Heart right ventricle (tissue), 16 donors: ENCODE measurements at places on chromosomes 7 and 10. TPM values are rescaled to one million over a fixed set of nuclear protein-coding genes. Genes with fewer than 3 reads are reported as not detected.

The ZNF789 gene
- total RNA-seq, result 3.0 TPM

The SLC16A9 gene
- 0.20 TPM for total RNA-seq

The LRRC17 gene
- 0.12 TPM for total RNA-seq

The AKR1E2 gene
- total RNA-seq, result 5.5 TPM

The HABP2 gene
- total RNA-seq, result not detected

- H3K36me3 ChIP-seq, result no peaks in the 10 kb centered on the region
- no peak overlapping the region for H3K4me3 ChIP-seq
- H3K27ac ChIP-seq, result no peak overlapping the region
- H3K4me1 ChIP-seq, result no peaks in the 10 kb centered on the region
These were observed 23.9 kb upstream of the PPP1R17 start for GRCh38 chr7:31663072-31663471.

- no peaks in the 10 kb centered on the region for H3K4me1 ChIP-seq
- no peak overlapping the region for H3K27ac ChIP-seq
- no peak for DNase-seq
These were observed 144.5 kb downstream of the FRMD4A start for GRCh38 chr10:14186245-14186644.

DNA sequence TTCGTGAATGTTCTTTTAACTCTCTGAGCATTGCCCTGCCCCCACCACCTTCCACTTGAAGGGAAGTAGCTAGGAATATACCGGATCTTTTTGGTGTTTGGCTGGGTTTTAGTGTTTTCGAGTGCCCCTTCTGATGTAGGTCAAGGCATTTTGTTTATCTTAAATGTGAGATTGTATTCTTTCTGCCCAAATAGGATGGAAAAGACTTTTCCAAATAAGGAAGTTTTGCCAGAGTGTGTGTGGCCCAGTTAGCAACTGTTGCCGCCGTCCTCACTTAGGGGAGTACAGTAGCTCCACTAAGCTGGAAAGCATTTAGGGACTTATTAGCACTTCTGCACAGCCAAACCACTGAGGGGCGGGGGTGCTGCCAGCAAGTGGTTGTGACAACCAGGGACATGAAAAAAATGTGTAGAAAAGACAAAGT, 29.8 kb upstream of the VCL start:
- H3K27ac ChIP-seq, result no peak overlapping the region
- H3K27me3 ChIP-seq, result no peaks in the 10 kb centered on the region
- H3K36me3 ChIP-seq, result no peaks in the 10 kb centered on the region
- peaks cover 36% of the 10 kb centered on the region for H3K4me1 ChIP-seq
- DNase-seq, result no peak

DNA sequence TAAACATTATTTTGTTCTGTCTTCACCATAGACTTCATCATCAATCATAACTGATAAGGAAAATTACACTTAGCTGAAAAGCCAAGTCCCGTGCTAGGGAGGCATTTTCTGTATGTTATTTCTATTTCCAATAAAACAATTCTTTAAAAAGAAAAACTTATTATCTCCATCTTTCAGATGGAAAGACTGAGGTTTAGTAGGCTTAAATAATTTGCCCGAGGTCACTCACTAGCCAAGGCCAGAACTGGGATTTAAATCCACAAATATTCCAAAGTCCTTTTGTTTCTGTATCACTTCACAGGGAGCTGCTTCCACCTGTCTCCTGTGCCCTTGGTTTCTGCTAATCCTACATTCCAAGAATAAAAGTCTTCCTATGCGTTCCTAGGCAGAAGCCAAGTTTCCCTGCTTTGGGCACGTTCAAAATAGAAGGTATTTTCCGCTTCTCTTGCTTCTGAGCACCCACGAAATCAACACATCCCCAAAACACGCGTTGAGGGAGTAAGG, 732 bp downstream of the CPVL start:
- no peaks in the 10 kb centered on the region for H3K36me3 ChIP-seq
- H3K4me1 ChIP-seq, result peaks cover 23% of the 10 kb centered on the region
- H3K27ac ChIP-seq, result peak overlapping the region; percentile 37
- no peak for DNase-seq
- H3K27me3 ChIP-seq, result peaks cover 28% of the 10 kb centered on the region

DNA sequence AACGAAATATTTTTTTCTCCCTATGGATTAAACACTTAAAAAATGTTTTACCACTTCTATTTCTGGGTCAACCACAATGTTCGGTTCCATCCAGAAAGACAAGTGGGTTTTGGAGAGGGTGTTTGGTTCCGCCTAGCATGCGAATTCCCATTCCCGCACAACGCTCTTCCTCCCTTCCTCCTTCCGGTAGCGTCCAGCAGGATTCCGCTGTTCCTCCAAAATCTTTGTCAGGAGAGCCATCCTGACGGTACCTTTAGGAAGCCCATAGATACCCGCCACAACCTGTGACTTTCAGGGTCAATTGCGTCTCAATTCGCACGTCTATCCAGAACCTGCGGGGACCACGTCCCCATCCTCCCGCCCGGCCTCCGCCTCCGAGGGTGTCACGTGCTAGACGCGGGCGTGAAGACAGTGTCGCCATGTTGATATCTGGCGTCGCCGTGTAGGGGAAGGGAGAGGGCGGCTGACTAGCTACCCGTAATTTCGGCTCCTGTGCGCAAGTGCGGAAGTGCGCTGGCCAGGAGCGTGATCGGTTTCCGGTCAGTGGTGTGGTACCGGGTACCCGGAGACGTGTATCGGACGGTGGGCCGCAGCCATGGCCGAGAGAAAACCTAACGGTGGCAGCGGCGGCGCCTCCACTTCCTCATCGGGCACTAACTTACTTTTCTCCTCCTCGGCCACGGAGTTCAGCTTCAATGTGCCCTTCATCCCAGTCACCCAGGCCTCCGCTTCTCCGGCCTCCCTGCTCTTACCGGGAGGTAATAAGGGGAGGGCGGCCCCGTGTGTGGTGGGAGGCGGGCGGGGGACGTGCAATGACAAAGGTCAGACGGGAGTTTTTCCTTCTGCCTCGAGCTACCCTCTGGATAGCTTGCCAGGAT, at the start of gene SEC23IP:
Gene SEC23IP, plus strand, starts transcription at position 543 of the 878 bp plus-strand sequence. Its CDS starts 53 bp downstream, at position 596.
- H3K4me3 ChIP-seq, result peak within 1 kb of the TSS; percentile 84
- peak within 1 kb of the TSS; percentile 91 for H3K27ac ChIP-seq
- no peaks in the 10 kb centered on the region for H3K36me3 ChIP-seq
- DNase-seq, result peak; percentile 97

GRCh38 chr10:14751014-14751896, 23.4 kb downstream of the FAM107B start:
- no peaks in the 10 kb centered on the region for H3K27me3 ChIP-seq
- DNase-seq, result peak; percentile 60
- H3K4me3 ChIP-seq, result no peak overlapping the region
- no peaks in the 10 kb centered on the region for H3K36me3 ChIP-seq
- H3K27ac ChIP-seq, result peak overlapping the region; percentile 68
- peaks cover 9% of the 10 kb centered on the region for H3K4me1 ChIP-seq

GRCh38 chr10:14648005-14648765, 126.5 kb downstream of the FAM107B start:
- no peaks in the 10 kb centered on the region for H3K27me3 ChIP-seq
- no peak overlapping the region for H3K4me3 ChIP-seq
- DNase-seq, result peak; percentile 89
- no peaks in the 10 kb centered on the region for H3K36me3 ChIP-seq
- peak overlapping the region; percentile 57 for H3K27ac ChIP-seq

- DNase-seq, result no peak
- no peak overlapping the region for H3K4me3 ChIP-seq
- H3K27ac ChIP-seq, result no peak overlapping the region
- no peaks in the 10 kb centered on the region for H3K36me3 ChIP-seq
- no peaks in the 10 kb centered on the region for H3K27me3 ChIP-seq
These were observed 23.6 kb downstream of the MCM10 start for GRCh38 chr10:13184730-13185514.

DNA sequence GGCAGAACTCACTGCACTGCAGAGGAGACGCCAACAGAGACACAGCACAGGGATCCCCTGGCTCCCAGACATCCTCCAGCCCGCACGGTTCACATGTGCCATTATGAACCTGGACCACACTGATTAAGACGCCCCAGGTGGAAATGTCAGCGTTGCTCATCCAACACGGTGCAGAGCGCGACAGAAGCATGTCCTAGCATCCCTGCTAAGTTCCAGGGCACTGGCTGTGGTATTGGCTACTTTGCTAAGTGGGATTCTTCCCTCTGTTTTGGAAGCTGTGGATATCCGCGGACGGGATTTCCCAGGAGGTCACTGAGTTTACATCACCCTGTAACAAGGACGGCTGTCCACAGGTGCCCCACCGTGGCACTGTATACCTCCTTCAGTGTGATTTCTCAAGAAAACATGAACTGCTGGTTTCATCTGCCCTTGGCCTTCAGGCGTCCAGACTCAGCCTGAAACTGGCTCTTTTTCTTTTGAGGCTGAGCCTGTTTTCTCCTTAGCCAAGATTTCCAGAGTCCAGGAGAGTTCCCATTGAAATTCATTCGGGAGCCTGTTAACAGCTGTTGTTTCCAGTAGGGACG, 324.0 kb downstream of the WDR37 start:
- DNase-seq, result no peak
- no peak overlapping the region for H3K27ac ChIP-seq
- no peak overlapping the region for H3K4me3 ChIP-seq
- H3K4me1 ChIP-seq, result no peaks in the 10 kb centered on the region
- no peaks in the 10 kb centered on the region for H3K36me3 ChIP-seq

GRCh38 chr10:123144697-123145541, 3.0 kb upstream of the HMX2 start:
- peaks cover 27% of the 10 kb centered on the region for H3K4me1 ChIP-seq
- H3K36me3 ChIP-seq, result no peaks in the 10 kb centered on the region
- H3K4me3 ChIP-seq, result no peak overlapping the region
- no peak for DNase-seq

GRCh38 chr10:114402871-114403540, 1.3 kb downstream of the AFAP1L2 start:
- H3K27ac ChIP-seq, result no peak overlapping the region
- no peaks in the 10 kb centered on the region for H3K36me3 ChIP-seq
- peaks cover 2% of the 10 kb centered on the region for H3K4me1 ChIP-seq
- no peak for DNase-seq

GRCh38 chr10:36221101-36221500, 579.0 kb upstream of the FZD8 start:
- no peaks in the 10 kb centered on the region for H3K4me1 ChIP-seq
- H3K27ac ChIP-seq, result no peak overlapping the region
- no peaks in the 10 kb centered on the region for H3K36me3 ChIP-seq
- no peak overlapping the region for H3K4me3 ChIP-seq
- DNase-seq, result no peak
- H3K27me3 ChIP-seq, result no peaks in the 10 kb centered on the region

DNA sequence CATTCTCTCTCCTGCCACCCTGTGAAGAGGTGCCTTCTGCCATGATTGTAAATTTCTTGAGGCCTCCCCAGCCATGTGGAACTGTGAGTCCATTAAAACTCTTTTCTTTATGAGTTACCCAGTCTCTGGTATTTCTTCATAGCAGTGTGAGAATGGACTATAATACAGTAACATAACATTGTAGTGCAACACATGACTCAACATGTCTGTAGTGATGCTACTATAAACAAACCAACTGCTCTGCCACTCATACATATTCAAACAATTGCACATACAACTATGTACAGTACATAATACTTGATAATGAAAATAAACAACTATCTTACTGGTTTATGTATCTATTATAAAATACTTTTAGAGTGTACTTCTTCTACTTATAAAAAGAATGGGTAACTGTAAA, 7.1 kb downstream of the ATOH7 start:
- H3K4me1 ChIP-seq, result no peaks in the 10 kb centered on the region
- DNase-seq, result no peak
- no peak overlapping the region for H3K4me3 ChIP-seq

DNA sequence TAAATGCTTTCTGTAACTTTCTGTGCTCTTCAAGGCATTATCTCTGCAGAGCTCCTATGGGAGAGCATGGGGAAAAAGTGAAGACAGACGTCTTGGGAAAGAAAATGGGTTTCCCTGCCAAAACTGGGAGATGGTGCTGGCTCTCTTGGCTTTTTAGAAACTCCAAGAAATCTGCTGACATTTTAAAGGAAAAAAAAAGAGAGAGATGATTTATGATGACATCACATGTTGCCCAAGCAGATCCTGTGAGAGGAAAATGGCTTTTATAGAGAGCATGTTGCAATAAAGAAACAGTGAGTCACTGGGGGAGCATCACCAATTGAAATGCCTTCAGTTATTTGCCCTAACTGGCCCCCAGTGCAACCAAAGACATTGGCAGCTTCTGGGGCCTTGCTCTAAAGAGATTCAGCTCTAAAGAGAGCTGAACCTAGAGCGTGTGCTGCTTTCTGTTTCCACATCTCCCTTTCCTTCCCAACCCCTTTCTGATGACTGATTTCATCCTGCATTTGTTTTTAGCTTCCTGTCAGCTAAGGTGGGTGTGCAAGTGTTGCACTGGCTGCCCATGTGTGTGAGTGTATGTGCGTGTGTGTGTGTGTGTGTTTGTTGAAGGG, 37.7 kb downstream of the LRMDA start:
- H3K27me3 ChIP-seq, result no peaks in the 10 kb centered on the region
- H3K4me1 ChIP-seq, result peaks cover 12% of the 10 kb centered on the region
- DNase-seq, result peak; percentile 20
- no peak overlapping the region for H3K27ac ChIP-seq

- H3K27ac ChIP-seq, result no peak overlapping the region
- H3K36me3 ChIP-seq, result no peaks in the 10 kb centered on the region
- no peak overlapping the region for H3K4me3 ChIP-seq
- peaks cover 51% of the 10 kb centered on the region for H3K4me1 ChIP-seq
- no peaks in the 10 kb centered on the region for H3K27me3 ChIP-seq
These were observed 255.7 kb downstream of the PTEN start for GRCh38 chr10:88119160-88119559.

GRCh38 chr10:69576334-69577011, 3.3 kb upstream of the NEUROG3 start:
- peaks cover 23% of the 10 kb centered on the region for H3K4me1 ChIP-seq
- H3K4me3 ChIP-seq, result no peak overlapping the region
- no peak overlapping the region for H3K27ac ChIP-seq
- H3K27me3 ChIP-seq, result peaks cover 99% of the 10 kb centered on the region
- DNase-seq, result no peak
- H3K36me3 ChIP-seq, result no peaks in the 10 kb centered on the region

DNA sequence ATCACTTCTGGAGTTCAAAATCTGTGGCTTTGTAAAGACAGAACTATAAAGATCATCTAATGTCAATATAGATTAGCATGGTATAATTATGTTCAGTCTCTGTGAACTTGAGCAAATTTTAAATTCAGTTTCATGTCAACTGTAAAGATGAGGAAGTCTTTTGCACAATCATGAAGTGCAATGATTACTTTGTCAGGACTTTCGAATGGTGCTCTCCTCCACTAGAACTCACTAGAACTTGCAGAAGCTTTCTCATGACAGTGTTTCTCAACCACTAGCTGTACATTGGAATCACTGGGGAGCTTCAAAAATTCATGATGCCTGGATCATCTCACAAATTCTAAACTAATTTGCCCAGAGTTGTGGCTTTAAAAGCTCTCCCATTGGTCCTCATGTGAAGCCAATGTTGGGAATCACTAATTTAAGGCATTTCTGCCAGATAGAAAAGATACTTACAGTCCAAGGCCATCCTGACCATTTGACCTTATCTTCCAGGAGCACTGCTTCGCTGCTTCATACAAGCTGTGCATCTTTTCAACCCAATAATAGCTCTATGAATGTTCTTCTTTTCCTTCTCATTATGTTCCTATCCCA, 12.9 kb downstream of the OR2AE1 start:
- DNase-seq, result no peak
- no peak overlapping the region for H3K27ac ChIP-seq
- no peaks in the 10 kb centered on the region for H3K36me3 ChIP-seq
- H3K4me1 ChIP-seq, result no peaks in the 10 kb centered on the region
